ENCODE measurements at places on chromosomes 7 and 10.

DNA sequence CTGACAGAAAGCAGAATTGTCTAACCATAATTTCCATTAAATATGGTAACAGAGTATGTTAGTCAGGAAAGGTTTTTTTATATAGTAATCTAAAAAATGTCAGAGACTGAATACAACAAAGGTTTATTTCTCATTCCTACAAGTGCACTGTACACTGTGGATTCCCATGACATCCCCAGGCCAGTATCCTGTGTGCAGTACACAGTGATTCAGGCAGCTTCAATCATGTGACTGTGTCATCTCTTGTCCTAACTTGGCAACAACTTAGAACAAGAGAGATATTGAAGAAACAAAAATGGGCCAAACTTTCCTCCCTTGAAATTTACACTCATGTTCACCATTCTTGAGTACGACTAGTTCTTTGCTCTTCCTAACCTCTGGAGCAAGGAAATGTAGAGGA lies 189.8 kb upstream of the SEMA3A start:
- no peak for DNase-seq

DNA sequence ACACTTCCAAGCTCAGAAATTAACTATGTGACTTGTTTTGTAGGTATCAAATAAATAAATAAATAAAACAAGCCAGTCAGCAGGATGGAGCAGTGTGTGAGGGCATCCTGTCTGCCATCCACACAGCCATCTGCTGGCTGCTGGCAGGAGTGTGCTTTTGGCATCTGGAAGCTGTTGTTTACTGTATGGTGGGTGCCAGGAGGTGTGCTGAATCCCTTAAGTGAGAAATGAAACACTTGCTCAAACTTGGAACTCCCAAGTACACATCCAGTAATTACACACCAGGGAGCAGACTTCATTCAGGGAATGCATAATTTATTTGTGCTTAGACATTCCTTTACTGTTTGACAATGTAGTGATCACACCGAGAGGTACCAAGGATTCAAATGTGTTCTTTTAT lies 16.9 kb upstream of the TAX1BP1 start:
- no peak for DNase-seq

- no peak for DNase-seq
These were observed 176.8 kb downstream of the KIAA1217 start for GRCh38 chr10:24385776-24386175.

GRCh38 chr7:79977481-79977880 lies 157.2 kb upstream of the GNAI1 start:
- DNase-seq: no peak

DNA sequence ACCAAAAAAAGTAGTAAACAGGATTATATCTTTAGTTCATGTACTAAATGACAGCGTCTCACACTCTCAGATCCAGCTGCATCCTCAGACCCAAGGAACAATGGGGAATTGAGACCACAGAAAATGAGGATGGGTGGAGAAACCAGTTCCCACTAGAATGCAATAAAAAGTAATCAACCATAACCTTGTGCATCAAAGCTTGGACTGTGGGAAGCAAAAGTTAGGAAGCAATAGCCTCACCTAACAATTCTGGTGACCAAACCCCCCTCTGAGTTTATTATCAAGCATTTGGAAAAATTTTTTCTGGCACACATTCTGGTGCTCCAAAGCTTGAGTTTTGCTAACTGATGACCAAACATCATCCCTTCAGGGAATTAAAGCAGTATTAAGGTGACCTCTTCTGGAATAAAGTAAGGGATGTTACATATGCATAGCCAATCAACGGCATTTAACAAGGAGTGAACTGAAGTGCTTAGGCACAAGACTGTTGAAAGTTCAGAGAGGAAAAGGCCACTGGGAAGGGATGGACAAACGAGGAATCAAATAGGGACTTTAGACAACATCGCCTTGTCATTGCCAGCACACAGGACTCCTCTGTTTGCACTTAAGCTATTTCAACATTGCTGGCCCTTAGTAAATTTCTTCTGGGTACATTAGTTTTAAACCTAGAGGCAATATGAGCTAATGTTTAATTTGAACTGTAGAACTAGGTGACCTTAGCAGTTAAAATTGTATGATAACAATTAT lies 1.2 kb upstream of the MAT1A start:
- DNase-seq: no peak

DNA sequence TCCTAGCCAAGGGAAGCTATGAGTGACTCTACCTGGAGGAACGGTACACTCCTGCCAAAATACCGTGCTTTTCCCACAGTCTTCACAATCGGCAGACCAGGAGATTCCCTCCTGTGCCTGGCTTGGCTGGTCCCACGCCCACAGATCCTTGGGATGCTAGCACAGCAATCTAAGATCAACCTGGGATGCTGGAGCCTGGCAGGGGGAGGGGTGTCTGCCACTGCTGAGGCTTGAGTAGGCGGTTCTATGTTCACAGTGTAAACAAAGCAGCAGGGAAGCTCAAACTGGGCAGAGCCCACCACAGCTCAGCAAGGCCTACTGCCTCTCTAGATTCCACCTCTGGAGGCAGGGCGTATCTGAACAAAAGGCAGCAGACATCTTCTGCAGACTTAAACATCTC lies 295.3 kb downstream of the ELMO1 start:
- no peak for DNase-seq

GRCh38 chr10:75651417-75651816 lies 220.0 kb downstream of the LRMDA start:
- DNase-seq: no peak

DNA sequence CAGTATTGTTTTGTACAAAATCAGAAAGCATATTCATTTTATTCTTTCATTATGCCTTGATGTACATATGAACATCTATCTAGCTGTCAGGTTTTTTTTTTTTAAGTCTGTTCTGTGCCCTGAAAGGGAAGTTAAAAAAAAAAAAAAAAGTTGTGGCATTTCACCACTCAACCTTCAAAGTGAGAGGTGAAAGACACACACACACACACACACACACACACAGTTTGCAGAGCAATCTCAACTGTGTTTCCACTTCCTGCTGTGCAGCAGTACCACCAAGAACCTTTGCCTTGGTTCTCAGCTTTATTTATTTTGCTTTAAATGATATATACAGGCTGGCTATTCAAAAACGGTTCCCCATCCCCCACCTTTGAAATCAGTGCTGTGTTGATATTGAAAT lies 955.6 kb downstream of the GATA3 start:
- no peak for DNase-seq
